Kidney tubule cell (primary cell): ENCODE measurements at places on chromosomes 7 and 10.

DNA sequence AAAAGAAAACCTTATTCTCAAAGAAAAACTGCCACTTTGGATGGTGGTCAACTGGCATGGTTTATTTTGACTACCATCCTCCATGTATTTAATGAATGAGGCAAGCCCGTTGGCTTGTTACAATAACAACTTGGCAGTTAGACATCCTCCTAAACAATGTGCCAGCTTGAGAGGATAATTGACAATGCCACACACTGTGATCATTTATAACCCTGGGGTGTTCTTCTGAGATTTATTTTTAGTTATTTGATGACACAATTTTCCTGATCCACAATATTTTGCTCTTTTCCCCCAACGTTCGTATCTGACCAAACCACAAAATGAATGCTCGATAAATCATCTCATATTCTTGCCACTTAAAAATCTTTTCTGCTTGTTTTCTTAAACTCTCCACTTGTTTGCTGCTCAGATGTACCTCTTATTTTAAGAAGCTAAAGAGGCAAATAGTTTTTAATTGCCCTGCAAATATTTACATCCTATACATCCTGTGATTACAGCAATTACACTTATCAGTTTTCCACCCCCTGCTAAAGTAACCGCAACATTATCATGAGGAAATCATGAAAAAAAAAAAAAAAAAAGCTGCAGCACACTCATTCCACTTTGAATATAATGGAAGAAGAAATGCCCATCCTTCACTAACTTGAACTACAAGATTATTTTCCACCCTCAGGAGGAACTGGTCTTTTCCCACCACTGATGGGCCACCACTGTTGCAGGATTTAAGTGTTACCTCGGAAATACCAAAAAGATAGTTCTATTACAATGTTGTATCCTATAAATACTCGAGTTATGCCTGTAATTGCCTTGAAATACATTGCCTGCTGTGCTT, 119.9 kb downstream of the MBL2 start:
- no peak for DNase-seq

- DNase-seq, result no peak
These were observed 339.4 kb downstream of the FRMD4A start for GRCh38 chr10:13991353-13991752.

GRCh38 chr10:31977440-31978155, 49.0 kb upstream of the ARHGAP12 start:
- peak; percentile 83 for DNase-seq

DNA sequence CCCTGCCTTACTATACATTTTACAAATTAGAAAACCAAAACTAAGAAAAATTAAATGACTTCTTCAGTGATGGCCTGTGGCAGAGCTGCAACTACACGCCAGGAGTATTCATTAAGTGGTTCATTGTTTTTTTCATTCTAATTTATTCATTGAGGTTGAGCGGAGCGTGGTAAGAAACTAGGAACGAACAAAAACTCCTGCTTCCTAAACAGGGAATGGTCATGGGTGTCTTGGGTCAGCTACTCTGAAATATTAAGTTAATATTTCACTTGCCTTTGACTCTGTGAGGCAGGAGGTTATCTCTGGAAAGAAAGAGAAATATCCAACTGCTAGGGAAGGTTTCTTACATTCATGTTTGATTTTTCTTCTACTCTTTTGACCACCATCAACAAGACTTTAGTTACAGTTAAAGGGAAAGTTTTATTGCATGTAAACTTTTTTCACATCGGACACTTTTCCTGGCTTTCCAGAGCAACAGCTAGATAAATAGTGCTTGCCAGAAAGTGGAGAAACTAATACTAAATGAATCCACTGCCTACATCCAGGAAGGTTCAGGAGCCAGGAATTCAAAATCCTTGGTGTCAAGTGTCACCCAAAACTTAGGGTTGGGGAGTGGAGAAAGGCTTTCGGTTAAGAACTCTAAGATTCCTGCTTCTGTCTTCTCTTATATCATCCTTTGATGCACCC, 896 bp upstream of the GNG11 start:
- DNase-seq, result peak; percentile 80

- DNase-seq, result no peak
These were observed 112.3 kb upstream of the PHYHIPL start for GRCh38 chr10:59064080-59064692.

DNA sequence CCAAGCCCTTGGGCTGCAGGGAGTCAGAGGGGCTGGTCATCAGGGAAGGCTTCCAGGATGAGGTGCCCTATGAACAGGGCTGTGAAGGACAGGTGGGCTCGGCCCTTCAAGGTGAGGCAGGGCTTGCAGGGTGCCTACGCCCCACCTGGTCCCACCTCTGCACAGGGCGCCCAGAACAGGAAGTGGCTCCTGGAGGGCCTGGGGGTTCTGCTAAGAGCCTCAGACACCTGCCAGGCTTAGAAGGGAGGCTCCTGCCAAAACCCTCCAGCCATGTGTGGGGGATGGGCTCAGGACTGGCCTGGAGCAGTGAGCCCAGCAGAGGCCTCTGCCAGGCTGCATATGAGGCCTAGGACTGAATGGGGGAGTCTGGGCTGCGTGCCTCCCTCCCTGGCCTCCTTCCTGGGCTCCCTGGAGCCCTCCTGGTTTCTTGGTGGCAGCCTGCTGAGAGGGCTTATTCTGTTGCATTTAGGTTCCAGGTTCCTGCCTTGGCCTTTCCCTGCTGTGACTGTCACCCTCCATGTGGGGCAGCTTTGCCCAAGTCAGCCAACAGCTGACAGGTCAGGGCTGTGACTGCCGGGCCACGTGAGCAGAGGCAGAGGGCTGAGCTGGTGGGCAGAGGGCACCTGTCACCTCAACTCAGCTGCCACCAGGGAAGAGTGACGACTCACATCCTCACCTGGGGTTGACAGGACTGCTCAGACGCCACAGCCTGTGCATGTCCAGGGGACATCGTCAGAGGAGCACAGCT, 45.2 kb upstream of the MSMB start:
- no peak for DNase-seq

DNA sequence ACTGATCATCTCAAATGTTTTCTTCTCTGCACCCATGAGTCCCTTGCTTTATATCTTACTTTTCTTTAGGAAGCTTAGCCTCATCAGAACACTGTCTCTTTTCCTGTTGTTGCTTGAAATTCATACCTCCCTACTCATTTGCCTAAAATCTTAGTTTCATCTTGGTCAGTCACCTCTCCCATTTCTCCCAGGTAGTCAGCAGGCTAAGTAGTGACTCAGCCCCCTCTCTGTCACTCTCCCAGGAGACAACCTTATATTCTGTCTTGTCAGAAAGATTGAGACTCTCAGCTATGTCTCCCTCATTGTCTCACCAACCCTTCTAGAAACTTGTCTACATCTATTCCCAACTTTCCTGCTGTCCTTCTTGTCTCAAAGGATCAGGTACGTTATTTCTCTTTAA, 280.9 kb downstream of the BBS9 start:
- DNase-seq, result peak; percentile 4

- DNase-seq, result no peak
These were observed 18.1 kb downstream of the COL1A2 start for GRCh38 chr7:94412762-94413322.

DNA sequence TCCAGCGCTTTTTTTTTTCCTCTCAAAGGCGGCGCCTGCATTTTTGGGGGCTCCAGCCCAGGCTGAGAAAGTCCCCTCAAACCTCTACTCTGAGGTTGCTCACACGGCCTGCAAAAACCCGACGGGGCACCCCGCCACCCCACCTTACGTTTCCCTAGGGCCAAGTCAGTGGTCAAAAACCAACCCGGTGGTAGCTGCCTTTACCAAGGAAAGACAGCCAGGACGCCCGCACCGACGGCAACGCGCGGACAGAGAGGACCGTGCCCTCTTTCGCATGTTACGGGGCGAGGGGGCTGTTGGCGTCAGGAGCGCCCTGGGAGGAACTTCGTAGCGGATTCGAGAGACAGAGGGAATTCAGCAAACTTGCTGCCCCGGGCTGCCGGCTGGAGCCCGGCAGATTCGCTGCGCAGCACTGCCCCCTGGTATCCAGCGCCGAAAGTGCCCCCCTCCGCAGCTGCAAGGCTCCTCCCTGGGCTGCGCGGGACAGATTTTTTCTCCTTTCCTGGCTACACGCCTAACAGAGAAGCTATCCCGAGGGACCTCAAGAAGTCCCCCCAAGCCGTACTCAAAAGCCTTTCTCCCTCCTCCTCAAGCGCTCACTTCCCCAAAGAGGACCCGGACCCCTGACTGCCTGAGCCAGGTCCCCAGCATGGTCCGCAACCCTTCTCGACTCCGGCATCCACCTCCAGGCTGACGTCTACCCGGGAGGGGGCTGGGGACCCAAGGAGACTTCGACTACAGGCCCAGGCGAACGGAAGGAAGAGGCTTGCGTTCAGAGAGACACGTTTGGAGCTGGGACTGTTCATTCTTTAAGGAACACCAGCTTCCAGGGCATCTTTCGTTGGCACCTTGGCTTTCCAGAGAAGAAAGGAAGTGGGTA, 27.7 kb upstream of the VAX1 start:
- peak; percentile 65 for DNase-seq

DNA sequence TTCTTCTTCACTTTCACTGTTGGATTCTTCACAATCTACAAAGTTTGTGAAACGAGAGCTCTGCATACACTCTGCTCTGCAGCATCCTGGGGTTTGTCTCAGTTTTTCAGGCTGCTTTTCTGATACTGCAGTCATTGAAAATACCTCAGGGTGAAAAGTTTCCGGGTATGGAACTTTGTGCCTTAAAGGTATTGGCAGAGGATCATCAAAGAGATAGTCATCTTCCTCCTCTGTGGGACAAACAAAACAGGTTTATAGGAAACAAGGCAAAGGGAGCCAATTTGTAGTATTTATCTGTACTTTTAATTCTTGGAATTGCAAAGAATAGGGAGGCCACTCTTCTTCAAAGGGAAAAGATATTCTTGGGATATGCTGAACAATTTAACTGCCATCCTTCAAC, 30.4 kb downstream of the SUV39H2 start:
- no peak for DNase-seq

- DNase-seq, result no peak
These were observed 33.3 kb downstream of the COX15 start for GRCh38 chr10:99698504-99699080.

DNA sequence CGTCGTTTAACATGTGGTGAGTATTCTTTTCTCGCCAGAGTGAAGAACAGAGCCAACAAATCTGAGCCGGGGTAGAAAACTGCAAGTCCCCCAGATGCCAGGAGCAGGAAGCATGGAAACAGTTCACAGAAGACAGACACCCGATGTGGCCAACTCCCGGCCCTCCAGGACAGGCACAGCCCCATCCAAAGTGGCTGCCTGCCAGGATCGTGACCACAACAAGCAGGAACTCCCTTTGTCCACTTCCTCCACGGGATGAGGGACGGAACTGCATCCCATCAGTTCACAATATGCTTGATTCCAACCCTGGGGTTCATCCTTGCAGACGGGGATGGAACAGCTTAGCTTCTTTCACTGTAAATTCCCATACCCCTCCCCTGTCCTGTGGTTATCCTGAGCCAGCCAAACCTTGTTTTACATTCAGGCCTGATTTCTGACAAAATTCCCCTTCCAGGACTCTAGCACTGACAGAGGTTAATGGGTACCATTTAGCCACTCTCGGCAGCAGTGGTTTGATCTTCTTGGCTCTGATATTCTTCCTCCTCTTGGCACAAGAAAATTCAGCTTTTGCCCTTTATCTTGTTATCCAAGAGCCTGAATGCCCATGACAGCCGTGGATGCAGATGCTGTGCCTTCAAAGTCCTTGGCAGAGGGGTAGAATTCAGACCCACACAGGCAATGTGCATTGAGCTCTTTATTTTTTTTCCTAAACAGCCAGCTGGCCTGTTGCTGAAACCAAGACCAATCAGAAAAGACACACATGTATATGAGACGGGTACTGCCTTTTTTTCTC, 105.5 kb upstream of the FAM204A start:
- DNase-seq, result peak; percentile 36

DNA sequence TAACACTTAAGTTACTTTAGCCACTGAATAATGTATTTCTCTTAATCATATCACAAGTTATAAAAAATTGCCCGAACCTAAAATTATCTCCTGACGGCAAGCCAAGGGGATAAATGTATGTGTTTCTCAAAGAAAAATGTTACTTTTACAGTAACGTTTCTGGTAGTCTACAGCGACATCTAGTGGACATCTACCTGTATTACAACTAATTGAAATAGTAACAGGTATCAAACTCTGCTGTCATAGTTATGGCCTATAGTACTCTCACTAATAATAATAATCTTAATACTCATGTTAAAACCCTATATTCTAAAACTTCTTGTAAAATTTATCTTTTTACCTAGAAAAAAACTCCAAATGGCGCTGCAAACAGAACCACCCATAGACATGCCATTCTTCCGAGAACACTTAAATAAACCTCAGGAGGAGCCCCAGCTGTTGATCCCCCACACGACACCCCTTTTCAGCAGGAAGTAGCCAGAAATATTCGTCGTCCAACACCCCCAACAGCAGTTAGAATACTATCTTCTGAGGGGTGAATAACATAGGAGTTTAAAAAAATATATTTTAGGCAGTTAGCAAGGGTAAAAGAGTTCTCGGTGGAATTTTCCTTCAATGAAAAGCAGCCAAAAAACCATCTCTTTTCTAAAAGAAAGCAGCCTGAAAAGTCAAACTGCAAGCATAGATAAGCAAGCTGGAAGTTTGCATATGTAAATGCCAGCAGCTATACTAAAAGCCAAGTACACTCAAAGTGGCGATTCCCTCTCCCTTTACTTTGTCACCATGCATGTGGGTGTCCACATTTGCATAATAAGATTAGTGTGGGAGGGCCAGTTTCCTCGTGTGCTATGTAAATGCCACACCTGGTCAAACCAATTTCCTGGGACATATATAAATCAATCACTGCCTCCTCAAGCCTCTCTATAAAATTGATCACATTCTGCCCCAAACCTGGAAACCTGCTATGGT, 40.5 kb upstream of the ZNF107 start:
- peak; percentile 28 for DNase-seq

DNA sequence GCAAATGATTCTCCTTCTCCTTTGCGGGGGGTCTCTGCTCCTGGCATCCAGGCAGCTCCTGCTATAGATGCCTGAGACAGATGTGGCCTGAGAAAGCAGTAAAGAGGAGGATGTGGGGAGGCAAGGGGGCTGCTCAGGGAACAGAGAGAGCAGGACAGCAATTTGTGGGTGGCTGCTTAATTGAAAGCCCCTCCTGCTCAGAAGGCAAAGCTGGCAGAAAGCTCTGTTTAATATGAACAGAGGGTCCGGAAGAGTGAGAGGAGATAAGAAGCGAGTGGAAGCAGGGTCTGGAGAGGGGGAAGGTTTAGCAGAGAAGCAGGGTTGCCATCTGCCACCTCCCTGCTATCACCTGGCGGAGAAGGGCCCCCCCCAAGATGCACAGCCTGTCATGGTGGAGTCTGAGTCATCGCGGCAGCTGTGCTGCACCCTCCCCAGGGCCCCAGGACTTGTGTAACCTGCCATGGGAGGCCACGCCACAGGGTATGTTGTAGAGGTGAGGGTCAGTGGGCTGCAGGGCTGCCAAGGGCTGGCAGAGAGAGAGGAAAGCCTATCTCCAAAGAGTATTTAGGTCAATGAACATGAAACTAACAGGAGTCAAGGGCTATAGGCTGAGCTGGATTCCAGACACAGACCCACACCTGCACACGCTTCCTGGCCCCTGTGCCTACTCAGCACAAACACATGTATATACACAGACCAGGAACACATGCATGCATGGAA, 1109.8 kb upstream of the AUTS2 start:
- DNase-seq, result no peak
